Esophagus squamous epithelium (tissue), 5 donors: ENCODE measurements at places on chromosomes 12 and 14.

- no peak for DNase-seq
Measured at GRCh38 chr12:106238146-106238545, 9.7 kb downstream of the CKAP4 start.

DNA sequence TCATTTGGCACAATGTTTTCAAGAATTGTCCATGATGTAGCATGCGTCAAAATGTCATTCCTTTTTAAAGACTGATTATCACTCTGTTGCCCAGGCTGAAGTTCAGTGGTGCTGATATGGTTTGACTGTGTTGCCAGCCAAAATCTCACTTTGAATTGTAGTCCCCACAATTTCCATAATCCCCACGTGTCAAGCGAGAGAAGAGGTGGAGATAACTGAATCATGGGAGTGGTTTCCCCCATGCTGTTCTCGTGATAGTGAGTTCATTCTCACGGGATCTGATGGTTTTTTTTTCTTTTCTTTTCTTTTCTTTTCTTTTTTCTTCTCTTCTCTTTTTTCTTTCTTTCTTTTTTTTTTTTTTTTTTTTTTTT, 21.8 kb upstream of the LRRK2 start:
- DNase-seq = no peak

DNA sequence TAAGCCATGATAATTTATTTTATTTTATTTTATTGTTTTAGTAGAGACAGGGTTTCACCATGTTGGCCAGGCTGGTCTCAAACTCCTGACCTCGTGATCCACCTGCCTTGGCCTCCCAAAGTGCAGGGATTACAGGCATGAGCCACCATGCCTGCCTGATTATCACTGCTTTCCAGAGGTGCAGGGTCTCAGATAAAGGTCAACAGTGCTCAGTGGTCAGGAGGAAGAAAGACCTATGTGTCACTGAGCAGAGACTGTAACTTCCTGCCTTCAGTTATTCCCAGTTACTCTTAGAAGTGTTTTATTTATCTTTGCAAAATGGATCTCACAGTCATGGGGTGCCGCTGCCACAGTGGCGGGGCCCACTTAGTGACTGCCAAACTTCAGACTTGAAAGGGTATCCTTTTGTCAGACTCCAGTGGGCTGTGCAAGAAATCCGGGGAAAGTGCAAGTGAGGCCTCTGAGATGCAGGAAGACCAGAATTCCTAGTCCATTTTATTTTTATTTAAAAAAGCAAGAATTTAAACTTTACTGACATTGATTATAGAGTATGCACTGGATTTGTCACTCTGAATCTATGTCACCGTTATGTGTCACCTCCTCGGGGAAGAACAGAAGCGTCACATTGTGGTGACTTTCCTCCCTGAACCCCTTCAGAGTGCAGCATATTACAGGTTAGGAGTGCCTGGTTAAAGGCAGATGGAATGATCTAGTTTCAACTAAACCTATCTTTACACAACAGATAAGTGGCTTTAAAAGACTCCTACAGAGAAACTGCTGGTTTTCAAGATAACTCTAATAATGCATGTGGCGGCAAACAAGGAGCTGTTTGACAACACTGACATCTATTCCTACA, 59.1 kb upstream of the BICD1 start:
- no peak for DNase-seq

DNA sequence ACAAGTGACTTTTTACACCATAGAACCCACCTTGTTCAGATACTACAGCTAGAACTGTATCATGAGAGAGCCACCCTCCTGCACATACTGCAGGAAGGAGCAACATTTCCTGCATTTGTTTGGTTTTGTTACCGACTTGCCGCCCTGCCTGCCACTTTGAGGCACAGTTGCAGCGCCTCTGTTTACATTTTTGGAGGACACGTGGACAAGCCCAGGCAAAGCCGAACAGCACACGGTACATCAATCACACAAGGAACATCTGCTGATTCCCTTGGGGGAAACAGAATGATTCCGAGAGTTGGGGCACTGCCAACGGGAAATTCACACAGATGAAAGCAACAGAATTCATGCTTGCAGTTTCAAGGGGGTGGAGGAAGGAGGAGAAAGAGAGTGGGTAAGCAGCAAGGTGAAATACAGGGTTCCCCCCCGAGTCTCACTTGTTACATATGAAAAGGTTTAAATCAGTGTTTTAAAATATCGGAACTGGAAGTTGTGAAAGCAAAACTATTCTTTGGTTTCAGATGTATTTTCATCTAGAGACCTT, 110.7 kb downstream of the BTG1 start:
- no peak for DNase-seq

DNA sequence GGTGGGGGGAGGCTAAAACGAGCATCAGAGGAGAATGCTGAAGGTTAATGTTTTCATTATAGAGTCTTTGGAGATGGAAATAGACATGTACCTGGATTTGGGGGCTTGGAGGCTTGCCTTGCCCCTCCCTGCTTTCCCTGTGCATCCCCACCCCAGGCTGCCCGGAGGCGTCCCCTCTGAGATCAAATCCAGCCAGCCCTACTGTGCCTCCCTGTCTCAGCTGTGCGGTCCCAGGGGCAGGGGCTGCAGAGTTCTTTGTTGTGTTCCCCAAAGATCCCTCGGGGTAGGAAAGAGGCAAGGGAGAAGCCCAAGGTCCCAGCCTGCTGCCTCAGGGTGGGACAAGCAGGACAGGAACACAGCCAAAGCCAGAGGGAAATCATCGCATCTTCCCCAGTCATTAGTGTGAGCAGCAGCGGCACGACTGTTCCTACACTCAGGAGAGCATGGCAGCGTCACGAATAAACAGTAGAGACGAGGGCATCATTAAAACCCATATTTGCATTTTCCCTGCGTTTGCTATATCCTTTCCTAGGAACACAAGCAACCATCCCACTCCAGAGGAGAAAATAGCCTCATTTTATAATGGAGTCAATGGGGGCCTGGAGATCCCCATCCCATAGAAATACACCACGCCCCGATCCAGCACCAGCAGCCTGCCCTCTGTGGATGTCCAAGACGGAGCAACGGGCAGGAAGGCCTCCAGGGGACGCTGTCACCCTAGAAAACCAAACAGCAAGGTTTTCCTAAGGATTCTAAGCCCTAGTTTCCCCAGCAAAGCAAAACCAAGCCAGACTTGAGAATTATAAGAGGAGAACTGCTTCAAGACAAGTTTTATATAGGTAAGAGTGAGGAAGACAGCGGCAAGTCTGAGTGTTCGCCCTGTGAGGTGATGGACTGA, 32.4 kb downstream of the ANO2 start:
- no peak for DNase-seq

- no peak for DNase-seq
Measured at GRCh38 chr12:91703491-91704283, 442.0 kb downstream of the BTG1 start.

- DNase-seq = no peak
Measured at GRCh38 chr14:78700236-78700635, 530.1 kb downstream of the NRXN3 start.

- DNase-seq = no peak
Measured at GRCh38 chr12:32780071-32780470, 24.4 kb upstream of the YARS2 start.

GRCh38 chr12:70165450-70165849, 77.8 kb upstream of the CNOT2 start:
- DNase-seq = no peak

DNA sequence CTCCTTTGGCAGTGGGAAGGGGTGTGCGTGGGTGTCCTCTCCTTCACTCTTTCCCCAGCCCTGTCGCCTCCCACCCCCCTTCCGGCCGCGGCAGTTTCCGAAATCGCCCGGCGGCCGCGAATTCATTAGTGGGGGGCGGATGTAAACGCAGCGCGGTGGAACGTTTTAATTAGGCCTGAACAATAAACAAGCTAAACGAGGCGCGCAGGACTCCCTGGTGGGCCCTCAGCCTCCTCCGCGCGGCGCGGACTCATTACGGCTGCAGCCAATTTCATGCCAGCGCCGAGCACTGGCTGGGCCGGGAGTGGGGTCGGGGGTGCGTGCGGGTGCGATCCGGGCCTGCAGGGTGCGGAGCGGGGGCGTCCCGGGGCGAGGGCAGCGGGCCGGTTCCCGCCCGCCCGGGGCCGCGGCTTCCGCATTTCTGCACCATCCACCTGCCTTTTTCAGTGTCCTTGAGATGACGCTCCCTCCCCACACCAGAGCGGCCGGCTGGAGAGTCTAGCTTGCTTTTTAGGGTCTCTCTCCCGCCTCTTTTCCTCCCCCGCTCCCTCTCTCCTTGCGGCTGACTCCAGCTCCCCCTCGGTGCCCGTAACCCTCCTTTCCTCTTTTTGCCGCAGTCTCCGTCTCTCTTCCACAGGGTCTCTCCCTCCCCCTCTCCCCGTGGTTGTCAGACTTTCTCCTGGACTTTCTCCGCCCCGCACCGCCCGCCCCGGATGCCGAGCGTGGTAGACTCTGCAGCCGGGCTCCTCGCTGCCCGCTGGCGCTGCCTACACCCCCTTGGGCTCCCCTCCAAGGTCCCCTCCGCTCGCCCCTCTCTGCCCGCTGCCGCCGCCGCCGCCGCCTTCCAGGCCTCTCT, at the start of gene CISTR:
CISTR (minus strand) TSS at position 644 of the 856 bp plus-strand sequence.
- no peak for DNase-seq

DNA sequence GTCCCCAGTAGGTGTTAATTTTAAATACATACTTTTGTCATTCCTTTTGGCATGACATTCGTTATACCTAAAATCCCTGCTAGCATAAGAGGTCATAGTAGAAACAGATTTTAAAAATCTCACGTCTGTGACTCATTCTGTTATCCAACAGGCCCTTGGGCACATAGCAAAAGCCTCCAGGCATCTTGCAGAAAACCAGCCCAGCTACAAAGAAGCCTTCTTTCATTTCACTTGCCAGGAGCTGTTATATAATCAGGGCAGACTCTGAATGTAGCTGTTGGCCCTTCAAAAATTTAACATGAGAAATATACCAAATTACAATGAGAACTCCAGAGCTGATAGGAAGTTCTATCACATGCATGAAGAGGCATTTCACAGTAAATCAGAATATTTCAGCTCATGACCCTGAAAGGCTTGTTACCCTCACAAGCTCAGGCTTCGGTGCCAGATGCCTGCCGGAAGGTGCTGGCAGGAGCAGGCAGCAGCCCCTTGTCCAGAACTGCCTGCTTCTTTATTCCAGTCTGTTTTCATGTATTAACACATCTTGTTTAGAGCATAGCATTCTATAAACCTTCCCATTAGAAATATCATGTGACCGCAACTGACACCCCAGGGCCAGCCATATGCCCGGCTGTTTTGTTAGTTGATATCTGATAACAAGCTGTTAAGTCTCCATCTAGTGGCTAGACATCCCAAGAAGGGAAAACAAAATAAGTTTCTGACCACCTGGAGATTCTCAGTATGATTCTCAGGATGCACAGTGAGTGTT, 17.8 kb downstream of the E2F7 start:
- no peak for DNase-seq

DNA sequence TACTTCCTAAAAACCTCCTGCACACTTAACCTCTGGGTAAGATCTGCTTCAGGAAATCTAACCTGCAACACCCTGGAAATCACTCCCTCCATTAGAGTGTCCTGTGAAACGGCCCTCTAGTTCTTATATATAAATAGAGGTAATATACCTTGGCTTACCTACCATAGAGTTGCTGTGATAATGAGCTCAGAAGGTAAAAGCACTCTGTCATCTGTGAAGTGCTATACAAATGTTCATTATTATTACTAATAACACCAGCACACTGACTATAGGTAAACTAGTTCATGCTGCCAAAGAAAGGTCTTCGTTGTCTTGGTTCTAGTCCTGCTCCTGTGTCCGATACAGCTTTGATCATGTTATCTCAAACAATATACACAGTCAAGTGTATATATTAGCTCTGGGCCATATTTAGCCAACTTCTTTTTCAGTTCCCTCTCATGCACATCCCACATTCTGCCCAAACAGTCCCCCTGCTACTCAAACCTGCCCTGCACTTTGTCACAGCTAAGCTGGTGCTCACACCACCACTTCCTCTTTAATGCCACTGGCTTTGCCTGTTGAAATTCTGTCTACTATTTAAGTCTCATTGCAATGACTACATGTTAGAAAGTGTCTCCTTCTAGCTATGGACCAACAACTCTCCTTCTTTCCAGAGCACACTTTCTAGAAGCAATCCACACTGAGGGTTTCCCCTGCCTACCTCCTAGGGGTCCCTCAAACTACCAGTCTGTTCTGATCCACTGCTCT, 5.1 kb downstream of the E2F7 start:
- DNase-seq = no peak

DNA sequence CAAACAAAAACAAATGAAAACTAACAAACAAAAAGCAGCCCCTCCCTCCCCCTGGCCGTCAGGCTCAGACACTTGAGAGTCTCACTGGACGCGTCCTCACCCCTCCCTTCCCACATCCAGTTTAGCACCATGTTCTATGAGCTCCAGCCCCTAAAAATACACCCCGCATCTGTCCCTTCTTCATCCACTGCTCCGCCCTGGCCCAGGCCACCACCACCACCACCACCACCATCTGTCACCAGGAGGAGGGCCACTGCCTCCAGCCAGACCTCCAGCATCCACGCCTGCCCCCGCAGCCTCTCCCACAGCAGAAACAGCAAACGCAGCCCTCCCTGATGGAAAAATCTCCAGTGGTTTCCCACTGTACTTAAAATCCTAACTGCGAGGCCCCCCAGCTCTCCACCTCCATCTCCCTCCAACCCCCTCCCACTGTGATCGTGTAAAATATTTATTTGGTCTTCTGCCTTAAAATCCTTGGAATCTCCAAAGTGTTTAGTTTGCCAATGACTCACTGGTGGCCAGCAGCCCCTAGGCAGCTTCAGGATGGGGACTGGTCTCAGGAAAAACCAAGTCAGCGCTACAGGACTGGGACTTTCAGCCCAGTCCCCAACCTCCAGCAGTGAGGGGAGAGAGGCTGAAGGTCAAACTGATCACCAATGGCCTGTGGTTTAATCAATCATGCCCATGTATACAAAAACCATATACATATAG, 95.1 kb downstream of the SCARB1 start:
- DNase-seq = no peak

DNA sequence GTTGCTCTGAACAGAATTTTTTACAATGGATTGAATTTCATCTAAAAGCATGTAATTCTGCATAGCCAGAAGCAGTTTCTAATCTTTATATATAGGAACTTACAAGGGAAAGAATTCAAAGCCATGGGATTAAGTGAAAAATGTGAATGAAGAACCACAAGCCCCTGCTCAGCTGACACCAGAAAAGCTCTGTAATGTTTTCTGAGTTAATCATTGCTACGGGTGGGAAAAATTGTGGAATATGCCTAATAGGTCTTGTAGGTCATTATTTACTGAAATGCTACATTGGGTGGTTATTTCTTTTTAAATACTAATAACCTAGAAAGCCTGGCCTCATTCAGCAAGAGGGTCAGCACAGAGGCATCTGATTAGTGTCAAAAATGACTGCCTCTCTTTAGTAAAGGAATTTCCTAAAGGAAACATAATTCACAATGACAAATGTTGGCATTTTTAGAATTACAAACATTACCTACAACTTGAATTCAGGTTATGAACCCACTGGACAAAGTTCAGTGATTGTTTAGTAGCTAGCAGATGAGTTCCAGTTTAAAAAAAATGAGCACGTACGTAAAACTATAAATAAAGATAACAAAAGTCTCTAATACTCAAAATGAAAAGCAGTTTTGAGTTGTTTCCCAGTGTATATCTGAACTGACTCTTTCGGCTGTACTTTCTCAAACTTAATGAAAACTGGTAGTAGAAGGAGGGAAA, 75.3 kb downstream of the BMP4 start:
- DNase-seq = no peak

GRCh38 chr12:131283191-131283861, 329.6 kb downstream of the ADGRD1 start:
- DNase-seq = no peak

- no peak for DNase-seq
Measured at GRCh38 chr14:88386256-88386794, 868 bp downstream of the SPATA7 start.
